ENCODE measurements at places on chromosomes 5 and 9.

GRCh38 chr9:8391132-8391531, 591.6 kb upstream of the DMAC1 start:
- DNase-seq, result no peak

DNA sequence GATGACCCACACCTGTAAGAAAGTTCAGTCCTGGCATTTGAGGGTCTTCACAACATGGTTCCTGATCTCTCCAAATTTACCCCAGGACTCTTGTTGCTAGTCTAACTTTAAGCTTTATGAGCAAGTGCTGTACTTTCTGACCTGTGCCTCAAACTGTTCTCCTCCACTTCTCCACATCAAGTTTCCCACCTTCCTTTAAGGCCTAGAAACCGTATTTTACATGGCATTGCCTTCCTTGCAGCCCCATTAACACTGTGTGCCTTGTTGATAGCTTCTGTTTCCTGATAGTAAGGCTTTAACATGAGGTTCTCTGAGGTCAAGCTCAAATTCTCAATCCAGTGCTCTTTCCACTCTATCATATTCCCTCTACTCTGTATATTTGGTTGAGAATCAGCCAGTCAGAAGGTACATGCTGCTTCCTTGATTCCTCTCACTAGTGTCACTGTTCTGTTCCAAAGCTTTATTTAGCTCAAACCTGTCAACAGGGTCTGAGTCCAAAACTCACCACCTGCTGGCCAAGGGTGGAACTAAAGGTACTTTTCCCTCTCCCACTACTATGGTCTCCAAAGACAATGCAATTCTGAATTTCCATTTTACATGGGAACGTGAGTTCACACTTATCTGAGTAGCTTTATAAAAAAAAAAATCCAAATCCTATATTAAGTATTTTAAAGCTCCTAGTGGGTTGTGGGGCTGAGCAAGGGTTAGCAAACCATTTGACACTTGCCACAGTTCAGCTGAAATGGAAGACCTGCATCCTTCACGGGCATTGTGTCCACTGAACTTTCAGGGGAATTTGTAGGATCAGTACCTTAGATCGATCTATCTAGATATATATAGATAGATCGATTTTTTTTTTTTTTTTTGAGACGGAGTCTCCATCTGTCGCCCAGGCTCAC, 21.1 kb downstream of the VCP start:
- DNase-seq, result peak; percentile 71

DNA sequence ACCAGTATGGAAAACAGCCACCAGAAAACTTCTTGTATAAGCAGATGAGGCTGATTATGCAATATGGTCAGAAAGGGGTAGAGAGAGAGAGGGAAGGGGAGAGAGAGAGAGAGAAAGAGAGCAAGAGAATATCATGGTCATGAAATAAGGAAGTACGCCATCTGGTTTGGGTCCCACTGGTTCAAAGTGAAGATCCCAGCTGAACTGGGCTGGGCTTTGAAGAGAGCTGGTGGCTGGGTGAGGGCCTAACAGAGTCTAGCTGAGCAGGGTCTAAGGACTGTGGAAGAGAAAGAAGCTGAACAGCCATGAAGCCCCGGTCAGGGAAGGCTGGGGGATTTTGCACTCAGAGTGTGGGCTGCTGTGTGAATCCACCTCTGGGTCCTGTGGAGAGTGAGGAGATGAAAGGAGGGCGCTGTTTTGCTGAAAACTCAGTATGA, 14.6 kb downstream of the TRIM14 start:
- peak; percentile 13 for DNase-seq

- DNase-seq, result no peak
Measured at GRCh38 chr5:122780296-122780695, 5.4 kb downstream of the SNX2 start.

GRCh38 chr5:122602700-122603099, 172.2 kb upstream of the SNX2 start:
- no peak for DNase-seq

DNA sequence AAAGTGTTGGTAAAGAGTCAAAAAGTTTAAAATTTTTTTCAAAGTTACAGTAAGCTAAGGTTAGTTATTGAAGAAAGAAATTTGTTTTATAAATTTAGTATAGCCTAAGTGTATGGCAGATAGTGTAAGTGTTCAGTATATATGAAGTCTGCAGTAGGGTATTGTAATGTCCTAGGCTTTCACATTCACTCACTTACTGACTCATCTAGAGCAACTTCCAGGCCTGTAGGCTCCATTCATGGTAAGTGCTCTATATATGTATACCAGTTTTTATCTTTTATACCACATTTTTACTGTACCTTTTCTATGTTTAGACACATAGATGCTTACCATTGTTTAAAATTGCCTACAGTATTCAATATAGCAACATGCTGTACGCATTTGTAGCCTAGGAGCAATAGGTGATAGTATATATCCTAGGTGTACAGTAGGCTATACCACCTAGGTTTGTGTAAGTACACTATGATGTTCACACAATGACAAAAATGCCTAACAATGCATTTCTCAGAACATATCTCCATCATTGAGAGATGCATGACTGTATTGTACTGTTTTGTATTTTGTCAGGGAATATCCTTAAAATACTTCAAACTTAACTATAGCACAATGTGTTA, 38.5 kb downstream of the CYSTM1 start:
- DNase-seq, result no peak

GRCh38 chr5:91910655-91911054, 527.5 kb upstream of the ARRDC3 start:
- DNase-seq, result no peak

DNA sequence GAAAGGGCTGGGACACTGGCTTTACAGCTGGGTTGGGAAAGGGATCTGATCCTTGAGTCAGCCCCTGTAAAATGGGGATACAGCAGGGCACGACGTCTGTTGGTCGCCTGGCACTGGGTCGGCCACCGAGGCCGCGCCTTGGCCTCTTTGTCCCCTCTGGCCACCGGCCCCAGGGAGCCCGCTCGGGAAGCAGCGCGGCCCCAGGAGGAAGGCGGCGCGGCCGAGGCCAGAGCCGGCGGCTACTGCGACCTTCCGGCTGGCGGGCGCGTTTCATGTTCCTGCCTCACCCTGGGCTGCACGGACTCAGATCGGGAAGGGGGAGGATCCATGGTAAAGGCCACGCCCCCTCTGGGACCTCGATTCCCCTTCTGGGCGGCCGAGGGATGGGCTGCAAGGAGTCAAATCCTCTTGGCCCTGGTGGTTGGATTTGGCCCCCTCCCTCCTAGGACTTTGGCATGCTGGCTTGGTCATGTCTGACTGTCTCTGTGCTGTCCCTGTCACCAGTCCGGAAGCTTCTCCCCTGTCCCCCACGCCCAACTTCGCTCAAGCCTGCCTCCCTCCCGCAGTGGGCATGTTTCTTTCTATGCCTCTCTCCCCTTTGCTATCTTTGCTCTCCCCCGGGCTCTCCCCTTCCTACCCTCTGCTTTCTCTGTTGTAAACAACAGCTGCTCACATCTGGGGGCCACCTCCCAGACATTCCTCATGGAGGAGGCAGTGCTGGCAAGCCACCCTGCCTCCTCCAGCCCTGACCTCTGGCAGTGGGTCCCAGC, 25.8 kb downstream of the FPGS start:
- no peak for DNase-seq

GRCh38 chr5:149166128-149166527, 24.8 kb downstream of the ABLIM3 start:
- DNase-seq, result no peak

DNA sequence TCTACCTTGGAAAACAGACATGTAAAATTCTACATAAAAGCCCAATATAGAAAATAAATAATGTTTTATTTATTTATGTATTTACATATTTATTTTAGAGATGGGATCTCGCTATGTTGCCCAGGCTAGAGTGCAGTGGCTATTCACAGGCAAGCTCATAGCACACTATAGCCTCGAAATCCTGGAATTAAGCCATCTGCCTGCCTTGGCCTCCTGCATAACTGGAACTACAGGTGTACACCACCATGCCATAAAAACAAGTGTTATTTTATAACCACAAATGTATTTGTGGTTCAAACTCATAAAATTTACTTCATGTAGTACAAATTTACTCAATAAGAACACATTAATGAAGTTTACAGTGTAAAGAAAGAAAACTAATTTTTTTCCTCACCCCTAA, 7.0 kb upstream of the RFK start:
- DNase-seq, result no peak

- no peak for DNase-seq
Measured at GRCh38 chr9:78707481-78707991, 410.6 kb downstream of the PSAT1 start.

DNA sequence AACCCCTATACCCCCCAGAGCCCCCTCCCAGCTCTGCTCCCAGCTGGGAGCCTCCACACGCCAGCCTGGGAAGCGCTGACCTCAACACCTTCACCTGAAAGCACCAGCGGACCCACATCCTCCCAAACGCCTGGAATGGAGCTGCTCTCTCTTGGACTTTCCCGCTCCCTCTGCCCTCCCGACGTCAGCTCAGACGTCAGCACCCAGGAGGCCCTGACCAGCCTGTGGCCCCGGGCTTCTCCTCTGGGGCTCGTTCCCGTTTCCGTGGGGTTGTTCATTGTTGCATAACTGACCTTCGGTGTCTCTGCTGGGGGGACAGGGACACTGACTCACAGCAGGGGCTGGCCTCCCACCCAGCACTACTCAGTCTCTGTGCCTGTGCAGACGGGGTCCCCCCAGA, 35.0 kb upstream of the SLC6A3 start:
- no peak for DNase-seq

- DNase-seq, result no peak
Measured at GRCh38 chr5:35281613-35282012, 51.3 kb upstream of the PRLR start.

DNA sequence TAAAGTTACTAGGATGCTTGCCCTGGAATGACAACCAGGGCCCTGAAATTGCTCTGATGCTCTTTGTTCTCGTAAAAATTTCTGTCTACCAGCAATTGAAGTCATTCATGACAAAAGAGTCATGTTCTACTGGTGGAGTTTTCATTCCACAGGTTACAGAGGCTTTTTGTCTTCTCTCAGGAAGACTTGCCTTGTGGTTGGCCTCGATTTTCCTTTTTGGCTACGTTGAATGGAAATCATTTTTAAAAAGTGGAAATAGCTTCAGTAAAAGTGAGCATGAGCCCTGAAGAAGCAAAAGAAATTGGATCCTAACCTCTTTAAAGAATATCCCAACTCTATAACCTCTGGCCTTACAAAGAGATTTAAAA, 255.2 kb downstream of the AOPEP start:
- no peak for DNase-seq

- DNase-seq, result no peak
Measured at GRCh38 chr5:79955356-79955895, 35.6 kb downstream of the MTX3 start.

GRCh38 chr9:134340475-134341160, 14.4 kb downstream of the RXRA start:
- DNase-seq, result no peak

GRCh38 chr9:84293001-84293798, 47.4 kb downstream of the SLC28A3 start:
- DNase-seq, result peak; percentile 35

DNA sequence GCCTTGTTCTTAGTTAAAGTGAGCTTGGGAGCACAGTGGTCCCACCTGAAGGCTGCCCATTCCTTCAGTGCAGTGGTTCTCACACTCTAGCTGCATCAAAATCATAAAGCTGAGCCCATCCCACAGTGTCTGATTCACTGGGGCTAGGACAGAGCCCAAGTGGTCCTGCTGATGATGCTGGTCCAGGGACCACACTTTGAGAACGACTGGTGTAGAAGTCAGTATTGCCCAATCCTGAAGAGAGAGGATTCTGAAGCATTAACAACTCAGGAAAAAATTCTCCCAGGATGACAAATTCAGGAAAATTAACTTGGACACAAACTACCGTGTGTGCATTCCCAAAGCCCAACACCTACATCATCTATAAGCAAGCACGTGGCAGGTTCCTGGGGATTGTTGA, 176.2 kb downstream of the GABBR2 start:
- DNase-seq, result no peak

All from activated naive CD4-positive, alpha-beta T cell treated with anti-CD3 and anti-CD28 coated beads for 36 hours (primary cell).